ENCODE measurements at places on chromosomes 11 and 22.

DNA sequence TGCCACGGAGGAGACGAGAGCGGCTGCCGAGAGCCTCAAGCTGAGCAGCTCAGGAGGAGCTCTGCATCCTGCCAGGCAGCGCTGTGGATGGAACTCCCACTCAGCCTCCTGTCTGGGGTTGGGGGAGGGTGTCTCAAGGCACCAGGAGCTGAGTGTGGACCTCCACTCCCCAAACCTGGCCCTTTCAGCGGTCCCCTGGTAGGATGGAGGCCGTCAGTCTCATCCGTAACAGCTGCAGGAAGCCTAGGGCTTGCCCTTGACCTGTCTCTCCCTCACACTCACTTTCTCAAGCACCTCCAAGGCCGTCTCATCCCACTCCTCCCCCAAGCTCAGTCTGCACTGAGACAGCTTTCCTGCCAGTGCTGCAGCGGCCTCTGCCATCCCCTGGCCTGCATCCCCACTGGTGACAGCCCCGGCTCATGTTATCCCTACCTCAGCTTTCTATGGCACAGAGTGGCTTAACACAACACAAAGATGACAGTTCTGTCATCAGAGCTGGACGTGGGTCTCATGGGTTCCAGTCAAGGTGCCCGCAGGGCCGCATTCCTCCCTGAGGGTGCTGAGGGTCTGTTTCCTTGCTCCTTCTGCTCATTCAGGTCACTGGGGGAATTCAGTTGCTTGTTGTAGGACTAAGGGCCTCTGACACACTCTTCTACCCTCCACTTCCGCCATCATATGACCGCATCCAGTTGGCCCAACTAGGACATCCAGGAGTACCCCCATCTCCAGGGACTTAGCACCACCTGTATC is 341.9 kb upstream of the B3GAT1 start:
- DNase-seq: no peak

GRCh38 chr22:44933666-44934453 is 75.9 kb downstream of the PHF21B start:
- no peak for DNase-seq

- DNase-seq: no peak
Observed at GRCh38 chr22:22105364-22105763, 122.8 kb upstream of the TOP3B start.

DNA sequence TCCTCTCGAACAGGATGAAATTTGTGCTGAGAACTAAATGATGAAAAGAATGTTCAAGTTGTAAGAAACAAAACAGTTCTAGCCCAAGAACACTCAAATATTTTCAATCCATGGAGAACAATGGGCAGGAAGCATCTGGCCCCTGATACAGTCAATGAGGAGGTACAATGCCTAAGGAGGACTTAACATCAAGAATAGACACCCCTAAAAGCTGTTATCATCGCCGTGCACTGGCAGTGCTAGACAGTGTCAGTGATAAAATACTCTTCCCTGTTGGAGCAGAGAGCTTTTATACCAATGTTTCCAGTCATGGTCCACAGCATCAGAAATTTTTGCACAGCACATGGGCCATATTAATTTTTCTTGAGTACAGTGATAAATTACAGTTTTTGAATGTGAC is 20.2 kb upstream of the VSTM5 start:
- DNase-seq: no peak

DNA sequence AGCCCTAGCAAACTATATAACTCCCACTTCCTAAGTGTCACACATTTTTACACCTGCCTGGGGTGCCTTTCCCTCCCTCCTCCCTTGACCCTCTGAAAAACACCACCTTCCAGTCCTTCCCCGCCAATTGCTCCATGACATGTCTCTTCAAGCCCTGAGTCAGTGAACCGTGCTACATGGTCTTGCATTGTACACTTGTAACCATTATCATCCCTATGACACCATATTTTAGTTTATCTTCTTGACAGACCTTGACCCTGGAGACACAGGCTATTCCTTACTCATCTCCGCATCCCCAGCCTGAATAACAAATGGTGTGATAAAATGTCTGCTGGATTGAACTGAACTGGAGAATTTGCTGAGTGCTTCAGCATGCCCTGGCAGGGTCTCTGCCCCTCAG is 36.9 kb downstream of the TNKS1BP1 start:
- DNase-seq: no peak

- no peak for DNase-seq
Observed at GRCh38 chr11:69195824-69196782, 40.4 kb downstream of the SMIM38 start.

DNA sequence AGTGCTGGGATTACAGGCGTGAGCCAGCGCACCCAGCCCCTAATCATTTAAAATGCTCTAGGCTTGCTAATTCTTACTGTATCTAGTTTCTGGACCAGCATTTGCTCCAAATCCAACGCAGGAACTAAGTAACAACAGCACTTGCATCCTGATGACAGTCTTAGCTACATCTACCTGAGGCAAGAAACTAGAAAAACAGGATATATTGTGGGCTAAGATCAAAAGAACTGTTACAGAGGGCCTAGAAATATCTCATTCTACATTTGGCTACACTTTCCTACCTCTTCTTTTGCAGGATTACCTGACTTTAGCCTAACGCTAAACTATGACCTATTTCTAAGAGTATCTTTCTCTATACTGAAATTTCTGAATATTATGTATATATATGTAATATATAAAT is 7.8 kb downstream of the DCDC1 start:
- DNase-seq: no peak

DNA sequence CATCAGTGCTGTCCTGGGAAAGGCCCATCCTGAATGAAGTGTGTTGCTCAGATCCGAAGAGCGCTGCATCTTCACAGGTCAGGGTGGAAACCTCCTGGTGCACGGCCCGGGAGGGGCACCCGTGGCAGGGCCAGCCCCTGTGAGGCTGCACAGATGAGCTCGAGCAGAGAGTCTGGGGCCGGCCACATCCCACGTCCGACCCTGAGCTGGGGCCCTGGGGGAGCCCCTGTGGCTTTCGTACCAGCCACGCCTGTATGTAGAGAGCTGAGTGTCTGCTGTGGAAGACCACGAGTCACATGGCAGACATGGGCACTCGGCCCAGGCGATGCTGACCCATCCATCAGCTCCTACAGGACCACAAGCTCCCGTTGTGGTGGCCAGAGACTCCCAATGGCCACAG is 24.9 kb upstream of the SEPTIN5 start:
- DNase-seq: no peak

DNA sequence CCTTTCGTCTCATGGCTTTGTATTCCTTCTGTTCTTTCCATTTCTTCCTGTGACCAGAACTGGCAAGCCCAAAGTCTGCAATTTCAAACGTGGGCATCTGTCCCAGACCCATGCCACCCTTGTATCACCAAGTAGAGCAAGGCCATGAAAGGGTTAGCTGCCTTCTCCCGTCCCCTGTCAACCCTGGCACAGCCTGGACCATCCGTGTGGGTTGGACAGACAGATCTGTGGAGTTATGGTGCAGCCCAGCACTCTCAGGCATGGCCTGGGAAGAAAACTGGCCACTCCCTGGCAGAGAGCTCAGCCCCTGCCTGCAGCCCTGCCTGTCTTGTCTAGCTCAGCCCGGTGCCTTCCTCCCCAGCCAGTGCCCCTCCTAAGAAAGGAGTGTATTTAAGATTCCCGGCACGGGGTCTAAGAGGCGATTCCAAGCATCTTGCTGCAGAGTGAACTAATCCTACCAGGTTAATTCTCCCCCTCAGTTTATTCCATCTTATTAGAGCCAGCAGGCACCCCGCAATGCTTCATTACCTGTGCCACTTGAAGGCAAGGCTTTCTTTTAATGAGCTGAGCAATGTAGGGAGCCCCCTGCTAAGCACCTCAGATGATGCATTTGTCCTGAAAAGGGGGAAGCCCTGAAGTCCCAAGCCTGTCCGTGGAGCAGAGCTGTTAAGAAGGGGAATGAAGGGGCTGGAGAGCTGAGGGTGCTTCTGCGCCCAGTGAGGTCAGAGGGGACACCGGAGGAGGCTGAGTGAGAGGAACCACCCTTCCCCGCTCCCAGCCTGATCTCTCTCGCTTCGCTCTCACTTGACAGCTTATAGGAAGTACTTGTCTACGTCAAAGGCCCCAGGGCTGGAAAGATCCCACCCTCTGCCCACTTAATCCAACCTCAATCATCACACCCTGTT is 130.6 kb downstream of the SPATA19 start:
- DNase-seq: no peak

DNA sequence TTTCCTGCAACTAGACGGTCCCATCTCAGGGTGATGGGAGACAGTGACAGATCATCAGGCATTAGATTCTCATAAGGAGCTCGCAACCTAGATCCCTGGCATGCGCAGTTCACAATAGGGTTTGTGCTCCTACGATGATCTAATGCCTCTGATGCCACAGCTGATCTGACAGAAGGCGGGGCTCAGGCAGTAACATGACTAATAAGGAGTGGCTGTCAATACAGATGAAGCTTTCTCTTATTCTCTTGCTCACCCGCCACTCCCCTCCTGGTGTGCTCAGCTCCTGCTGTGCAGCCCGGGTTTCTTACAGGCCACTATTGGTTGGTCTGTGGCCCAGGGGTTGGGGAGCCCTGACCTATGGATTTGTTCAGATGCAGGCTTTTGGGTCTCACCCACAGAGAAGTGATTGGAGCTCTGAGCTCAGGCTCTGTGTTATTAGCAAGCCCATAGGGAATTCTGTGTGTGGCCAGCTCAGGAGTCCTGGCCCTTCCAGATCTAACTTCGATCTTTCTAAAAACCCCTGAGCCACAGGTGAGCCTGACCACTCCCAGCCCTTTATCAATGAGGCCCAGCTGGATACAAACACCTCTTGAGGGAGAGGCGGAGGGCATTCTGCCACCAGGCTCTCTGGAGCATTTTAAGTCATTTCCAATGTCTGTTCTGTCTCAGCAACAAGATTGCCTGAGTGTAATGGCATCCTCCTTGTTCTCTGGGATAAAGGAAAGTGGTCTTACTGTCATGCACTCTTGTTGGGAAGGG is 351.8 kb downstream of the BUD13 start:
- no peak for DNase-seq

GRCh38 chr11:40314327-40314726 is 1145.1 kb downstream of the LRRC4C start:
- DNase-seq: no peak

- no peak for DNase-seq
Observed at GRCh38 chr11:45535033-45535432, 130.4 kb downstream of the CHST1 start.

DNA sequence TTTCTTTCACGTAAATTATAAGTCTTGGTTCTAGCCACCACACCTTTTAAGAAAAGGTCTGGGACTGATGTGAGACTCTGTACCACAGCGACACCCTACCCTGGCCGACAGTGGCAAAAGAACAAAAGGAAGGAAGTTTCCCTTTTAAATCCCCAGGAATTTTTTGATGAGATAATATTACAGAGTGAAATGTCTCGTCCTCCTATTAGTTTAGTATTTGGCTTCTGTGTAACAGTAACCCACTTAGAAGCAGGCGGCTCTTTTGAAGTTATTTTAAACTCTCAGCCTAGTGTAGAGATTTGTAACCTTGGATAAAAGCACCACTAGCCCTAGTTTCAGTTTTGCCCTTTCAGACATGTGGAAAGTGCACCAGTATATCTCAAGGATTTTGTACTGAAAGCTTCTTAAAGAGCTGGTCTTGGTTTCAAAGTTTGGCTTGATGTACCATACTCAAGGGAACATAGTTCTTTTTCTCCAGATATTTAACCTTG is 84.1 kb downstream of the C22orf31 start:
- DNase-seq: no peak

GRCh38 chr11:1640076-1640946 is 10.7 kb downstream of the KRTAP5-5 start:
- DNase-seq: no peak

DNA sequence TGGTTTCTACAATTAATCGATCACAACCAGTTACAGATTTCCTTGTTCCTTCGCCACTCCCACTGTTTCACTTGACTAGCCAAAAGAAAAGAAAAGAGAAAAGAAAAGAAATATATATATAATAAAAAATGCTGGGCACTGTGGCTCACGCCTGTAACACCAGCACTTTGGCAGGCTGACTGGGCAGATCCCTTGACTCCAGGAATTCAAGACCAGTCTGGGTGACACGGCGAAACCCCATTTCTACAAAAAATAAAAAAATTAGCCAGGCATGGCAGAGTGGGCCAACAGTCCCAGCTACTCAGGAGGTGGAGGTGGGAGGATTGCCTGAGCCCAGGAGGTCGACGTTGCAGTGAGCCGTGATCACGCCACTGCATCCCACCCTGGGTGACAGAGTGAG is 83.8 kb downstream of the NAT10 start:
- DNase-seq: no peak

DNA sequence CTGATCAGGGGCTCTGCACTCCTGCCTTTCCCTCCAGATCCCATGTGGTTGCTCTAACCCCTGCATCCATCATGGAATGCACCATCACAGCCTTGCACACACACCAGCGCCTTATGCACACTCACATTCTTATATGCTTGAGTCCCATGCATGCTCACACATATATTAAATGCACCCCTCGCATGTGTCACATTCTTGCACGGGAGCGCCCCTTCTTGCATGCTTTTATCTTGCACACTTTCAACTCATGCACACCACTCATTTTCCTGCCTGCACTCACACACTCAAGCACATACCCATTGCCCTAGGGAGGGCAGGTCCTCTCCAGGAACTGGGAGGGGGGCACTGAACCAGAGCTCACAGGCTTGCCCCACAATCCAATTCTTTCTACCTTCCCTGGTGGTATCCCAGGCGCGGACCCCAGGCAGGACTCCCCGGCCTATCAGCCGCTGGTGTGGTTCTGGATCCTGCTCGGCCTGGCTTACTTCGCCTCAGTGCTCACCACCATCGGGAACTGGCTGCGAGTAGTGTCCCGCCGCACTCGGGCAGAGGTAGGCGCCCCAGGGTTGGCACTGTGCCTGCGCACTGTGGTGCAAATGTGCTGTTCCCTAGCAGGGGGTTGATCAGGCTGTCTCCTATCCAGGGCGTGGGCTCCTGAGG is 2.3 kb upstream of the CATSPERZ start:
- DNase-seq: no peak

DNA sequence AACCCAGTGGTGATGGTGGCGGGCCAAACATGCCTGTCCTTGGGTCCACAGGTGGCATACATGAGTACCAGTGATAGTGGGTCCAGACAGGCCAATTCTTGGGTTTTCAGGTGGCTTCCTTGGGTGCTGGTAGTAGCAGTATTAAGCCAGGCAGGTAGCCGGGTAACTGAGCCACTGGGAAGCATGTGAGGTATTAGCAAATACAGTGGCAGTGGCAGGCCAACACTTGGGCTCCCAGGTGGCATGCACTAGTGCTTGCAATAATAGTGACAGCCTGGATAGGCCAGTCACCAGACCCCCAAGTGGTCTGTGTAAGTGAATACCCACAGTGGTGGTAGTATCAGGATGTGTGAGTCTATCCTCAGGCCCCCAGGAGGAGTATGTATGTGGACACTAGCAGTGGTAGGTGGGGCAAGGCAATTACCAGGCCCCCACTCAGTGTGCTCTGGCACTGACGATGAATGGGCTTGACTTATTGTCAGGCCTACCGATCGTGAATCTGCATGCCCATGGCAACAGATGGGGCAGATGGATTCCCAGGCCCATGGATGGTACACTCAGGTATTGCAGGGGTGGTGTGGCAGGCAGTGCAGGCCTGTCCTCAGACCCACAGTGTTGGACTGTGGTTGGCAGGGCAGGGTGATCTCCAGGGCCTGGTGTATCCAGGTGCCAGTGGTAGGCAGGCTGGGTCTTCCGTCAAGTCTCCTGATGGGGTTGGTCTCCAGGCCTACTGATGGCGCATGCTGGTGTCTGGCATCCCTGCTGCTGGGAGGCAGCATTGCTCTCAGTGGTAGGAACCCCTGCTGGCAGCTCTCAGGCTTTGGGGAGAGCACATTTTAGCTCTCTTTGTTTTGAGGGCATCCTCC is 840.7 kb downstream of the FAM181B start:
- no peak for DNase-seq

GRCh38 chr11:120880498-120881175 is 143.3 kb upstream of the TBCEL start:
- DNase-seq: no peak
